ENCODE measurements at places on chromosomes 13 and 19. TPM values are rescaled to one million over a fixed set of nuclear protein-coding genes. Genes with fewer than 3 reads are reported as not detected.

- no peak for DNase-seq
Observed at GRCh38 chr19:7993560-7993959, 11.9 kb downstream of the ELAVL1 start.

- no peak for DNase-seq
Observed at GRCh38 chr19:7874076-7874896, at the start of gene PRR36. Gene PRR36 (minus strand): TSS chr19:7874390. CDS start chr19:7873689, 701 bp downstream.

GRCh38 chr13:40756042-40756441, 14.9 kb downstream of the MRPS31 start:
- DNase-seq, result no peak

Gene HPN
- total RNA-seq, result 0.86 TPM

Gene PEAK3
- total RNA-seq, result 1.7 TPM

All from esophagus muscularis mucosa (tissue), 4 donors.